ENCODE measurements at places on chromosomes 7 and 10.

- no peak for DNase-seq
Observed at GRCh38 chr7:5237286-5237685, 45.5 kb upstream of the SLC29A4 start.

DNA sequence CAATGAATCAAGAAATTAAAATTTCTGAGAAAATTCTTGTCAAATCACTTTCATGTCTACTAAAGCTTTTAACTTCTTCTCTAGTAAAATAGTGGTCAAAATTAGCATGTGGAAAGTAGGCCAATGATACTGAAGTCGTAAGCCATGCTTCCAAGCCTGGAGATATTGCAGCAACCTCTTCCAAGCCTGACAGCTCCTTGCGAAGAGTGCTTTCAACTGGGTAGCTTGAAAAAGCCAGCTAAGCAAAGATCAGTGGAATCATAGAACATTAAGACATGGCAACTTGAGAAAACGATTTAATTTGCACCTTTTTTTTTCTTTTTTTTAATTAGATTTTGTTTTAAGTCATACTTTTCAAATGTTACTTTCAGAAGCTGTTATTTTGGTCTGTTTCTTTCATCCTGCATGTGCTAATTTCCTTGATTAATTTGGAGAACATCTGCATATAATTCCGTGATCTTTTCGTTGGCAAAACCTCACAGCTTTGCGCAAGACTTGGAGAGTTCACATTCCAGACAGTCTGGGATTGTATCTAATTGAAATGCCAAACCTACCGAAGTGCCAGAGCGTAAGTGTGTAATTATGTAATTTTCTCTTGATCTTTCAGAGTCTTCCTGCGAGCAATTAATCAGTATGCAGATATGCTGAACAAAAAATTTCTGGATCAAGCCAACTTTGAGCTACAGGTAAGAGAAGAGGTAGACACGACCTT is 142.2 kb upstream of the INSYN2A start:
- no peak for DNase-seq

GRCh38 chr10:104327745-104328645 is 10.3 kb downstream of the ITPRIP start:
- DNase-seq: no peak

GRCh38 chr10:47276576-47277351 is 23.2 kb upstream of the GDF10 start:
- no peak for DNase-seq

- DNase-seq: no peak
Observed at GRCh38 chr10:126166797-126167196, 221.5 kb downstream of the ADAM12 start.

- DNase-seq: no peak
Observed at GRCh38 chr10:101071267-101071884, 9.6 kb downstream of the KAZALD1 start.

DNA sequence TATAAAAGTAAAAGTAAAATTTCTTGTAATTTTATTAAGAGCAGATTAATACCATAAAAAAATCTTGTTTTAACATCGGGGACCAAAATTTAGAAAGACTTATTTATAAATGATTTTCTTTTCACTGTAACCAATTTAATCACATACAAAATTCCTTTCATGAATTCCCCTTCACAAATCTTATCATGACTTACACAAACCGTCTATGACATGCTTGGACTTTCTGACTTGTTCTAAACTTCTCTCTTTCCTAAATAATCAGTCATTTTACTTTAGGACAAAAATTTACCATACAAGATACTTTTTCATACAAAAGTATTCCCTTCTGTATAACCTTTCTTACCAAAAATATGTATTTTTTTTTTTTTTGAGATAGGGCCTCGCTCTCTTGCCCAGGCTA is 9.3 kb downstream of the CROT start:
- DNase-seq: no peak
